ENCODE measurements at places on chromosomes 12 and 14.

DNA sequence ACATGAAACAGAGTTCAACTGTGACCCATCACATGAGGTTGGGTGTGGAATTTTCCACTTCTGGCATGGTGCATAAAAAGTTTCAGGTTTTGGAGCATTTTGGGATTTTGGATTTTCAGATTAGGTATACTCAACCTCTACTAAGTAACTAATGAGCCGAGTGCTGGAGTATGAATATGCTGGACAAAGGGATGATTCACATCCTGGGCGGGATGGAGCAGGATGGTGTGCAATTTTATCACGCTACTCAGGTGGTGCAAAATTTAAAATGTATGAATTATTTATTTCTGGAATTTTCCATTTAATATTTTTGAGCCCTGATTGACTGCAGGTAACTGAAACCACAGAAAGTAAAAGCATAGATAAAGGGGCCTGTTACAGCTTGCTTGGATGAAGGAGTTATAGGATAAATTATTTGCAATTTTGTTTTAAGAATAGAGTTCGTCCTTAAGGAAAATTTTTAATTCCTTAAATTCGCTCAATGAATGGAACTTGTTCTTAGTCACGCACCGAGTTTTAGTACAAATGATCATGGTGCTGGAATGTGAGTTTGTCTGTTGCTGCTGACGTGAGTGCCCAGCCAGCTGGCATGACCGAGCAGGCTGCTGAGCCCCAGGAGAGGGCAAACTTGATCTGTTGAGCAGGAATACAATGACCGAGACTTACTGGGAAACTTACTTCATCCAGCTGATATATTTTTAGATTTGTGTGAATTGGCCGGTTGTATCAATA is 176.3 kb downstream of the ESR2 start:
- DNase-seq, result no peak

DNA sequence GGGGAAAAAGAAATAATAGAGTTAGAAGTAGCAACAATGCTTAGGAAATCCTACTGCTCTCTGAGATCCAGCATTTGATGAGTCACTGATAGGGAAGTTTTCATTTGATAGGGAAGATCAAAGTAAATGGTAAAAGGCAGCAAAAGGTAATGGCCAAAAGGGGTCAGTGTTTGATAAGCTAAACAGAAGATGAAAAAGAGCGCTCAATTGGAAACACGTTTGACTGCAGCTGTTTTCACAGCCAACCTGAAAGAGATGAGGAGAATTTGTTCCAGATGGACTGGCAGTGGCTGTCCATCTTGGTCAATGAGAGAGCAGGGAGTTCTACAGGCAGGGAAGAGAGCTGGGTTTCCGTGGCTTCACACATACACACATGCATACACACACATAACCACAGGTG is 264.2 kb downstream of the TMEM132C start:
- no peak for DNase-seq

DNA sequence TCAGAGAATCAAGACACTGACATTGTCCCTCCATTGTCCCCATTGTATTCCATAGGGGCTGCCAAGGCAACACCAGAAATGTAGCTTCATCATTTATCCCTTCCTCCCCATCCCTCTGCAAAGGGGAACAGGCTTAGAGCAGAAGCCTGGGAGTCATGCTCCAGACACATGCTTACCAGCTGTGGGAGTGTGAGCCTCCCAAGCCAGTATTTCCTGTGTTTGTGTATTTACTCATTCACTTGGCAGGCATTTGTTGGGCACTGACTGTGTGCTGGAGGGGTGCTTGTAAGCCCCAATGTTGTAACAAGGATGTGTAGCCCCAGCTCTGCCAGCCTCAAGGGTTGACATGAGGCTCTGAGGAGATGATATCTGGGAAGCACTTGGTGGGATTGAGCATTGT is 46.0 kb upstream of the TCL1A start:
- DNase-seq, result no peak

GRCh38 chr12:31742891-31743290 is 14.1 kb upstream of the AMN1 start:
- no peak for DNase-seq

DNA sequence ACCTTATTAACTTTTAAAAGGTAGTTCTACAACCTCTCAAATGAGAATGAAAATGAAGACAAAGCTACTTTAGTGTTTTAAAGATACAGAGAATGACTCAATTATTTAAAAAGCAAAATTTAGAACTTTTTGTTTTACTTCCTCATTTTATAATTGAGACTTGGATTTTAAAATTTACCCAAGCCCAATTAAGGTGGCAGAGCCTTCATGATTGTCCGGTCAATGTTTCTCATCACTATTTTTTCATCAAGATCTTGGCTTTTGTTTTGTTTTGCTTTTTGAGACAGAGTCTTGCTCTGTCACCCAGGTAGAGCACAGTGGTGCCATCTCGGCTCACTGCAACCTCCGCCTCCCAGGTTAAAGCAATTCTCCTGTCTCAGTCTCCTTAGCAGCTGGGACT is 32.7 kb downstream of the PPP4R3A start:
- no peak for DNase-seq

DNA sequence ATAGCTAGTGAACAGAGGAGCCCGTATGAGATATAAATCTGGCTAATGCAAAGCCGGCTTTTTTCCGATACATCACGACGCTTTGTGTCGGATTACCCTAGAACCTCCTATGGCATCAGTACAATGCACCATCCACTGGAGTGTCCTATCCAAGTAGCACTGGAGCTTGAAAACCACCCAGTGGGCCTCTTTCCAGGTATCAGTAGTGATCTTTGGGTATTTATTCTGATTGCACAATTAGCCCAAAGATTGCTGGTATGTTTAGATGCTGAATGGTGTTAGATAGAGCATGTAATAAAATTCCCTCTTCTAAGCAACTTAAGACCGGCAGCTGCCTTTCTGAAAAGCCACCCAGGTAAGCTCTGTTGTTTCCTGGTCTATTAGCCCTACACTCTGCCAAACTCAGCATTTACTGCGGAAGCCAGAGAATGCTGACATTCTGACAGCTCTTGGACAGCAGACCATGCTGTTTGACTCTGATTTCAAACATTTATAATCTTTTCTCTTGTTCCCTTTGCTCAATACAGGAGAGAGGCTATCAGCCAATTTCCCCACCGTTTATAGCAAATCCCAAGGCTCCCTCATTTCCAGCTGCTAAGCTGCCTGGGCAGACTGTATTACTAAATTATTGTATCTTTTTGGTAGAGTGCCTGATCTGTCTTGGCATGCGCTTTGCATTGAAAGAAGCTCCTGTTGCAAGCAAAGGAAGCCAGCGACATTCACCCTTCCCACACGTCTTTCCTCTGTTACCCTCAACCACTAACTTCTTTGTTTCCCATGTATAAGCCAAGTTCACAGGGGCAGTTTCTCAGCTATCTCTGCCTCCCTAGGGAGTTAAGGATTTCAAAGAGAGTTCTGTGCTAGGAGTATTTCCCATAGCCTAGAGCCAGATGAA is 388.3 kb upstream of the GARIN6 start:
- no peak for DNase-seq

GRCh38 chr12:133010657-133011297 is 24.6 kb downstream of the ZNF26 start:
- DNase-seq, result no peak
